ENCODE measurements at places on chromosomes 3 and 15. TPM values are rescaled to one million over a fixed set of nuclear protein-coding genes. Genes with fewer than 3 reads are reported as not detected.

ITIH3 gene
- polyA plus RNA-seq = not detected

C2CD4B gene
- polyA plus RNA-seq = not detected

TMEM44 gene
- 1.8 TPM for polyA plus RNA-seq

SPG11 gene
- polyA plus RNA-seq = 70.0 TPM

CATSPER2 gene
- 1.3 TPM for polyA plus RNA-seq

FGF12 gene
- not detected for polyA plus RNA-seq

MYD88 gene
- polyA plus RNA-seq = 87.3 TPM

FBXL22 gene
- polyA plus RNA-seq = not detected

LRRC3B gene
- polyA plus RNA-seq = not detected

KNG1 gene
- polyA plus RNA-seq = not detected

CPNE9 gene
- polyA plus RNA-seq = not detected

ATP10A gene
- not detected for polyA plus RNA-seq

SMCO1 gene
- not detected for polyA plus RNA-seq

PAK6 gene
- polyA plus RNA-seq = not detected

CD200 gene
- polyA plus RNA-seq = 329 TPM

TMIE gene
- not detected for polyA plus RNA-seq

FEZF2 gene
- not detected for polyA plus RNA-seq

GOLGA8J gene
- polyA plus RNA-seq = not detected

GRAMD1C gene
- 2.8 TPM for polyA plus RNA-seq

EPHA6 gene
- polyA plus RNA-seq = not detected

KLHL24 gene
- 59.5 TPM for polyA plus RNA-seq

MAGEF1 gene
- polyA plus RNA-seq = 47.1 TPM

MOBP gene
- polyA plus RNA-seq = not detected

FGF7 gene
- polyA plus RNA-seq = not detected

RBSN gene
- 16.7 TPM for polyA plus RNA-seq

CLDN18 gene
- not detected for polyA plus RNA-seq

TMEM158 gene
- 0.17 TPM for polyA plus RNA-seq

GOLGA8T gene
- polyA plus RNA-seq = not detected

MCTP2 gene
- polyA plus RNA-seq = 18.5 TPM

TGM5 gene
- polyA plus RNA-seq = not detected

MYZAP gene
- 15.3 TPM for polyA plus RNA-seq

PRTG gene
- not detected for polyA plus RNA-seq

All from naive B cell (primary cell).